ENCODE measurements at places on chromosomes 12 and 14.

- DNase-seq, result peak; percentile 82
These were observed at the start of gene BTBD6 for GRCh38 chr14:105248368-105249181. TSS of gene BTBD6 (plus strand) at chr14:105248533. CDS start at chr14:105248712, 179 bp downstream.

DNA sequence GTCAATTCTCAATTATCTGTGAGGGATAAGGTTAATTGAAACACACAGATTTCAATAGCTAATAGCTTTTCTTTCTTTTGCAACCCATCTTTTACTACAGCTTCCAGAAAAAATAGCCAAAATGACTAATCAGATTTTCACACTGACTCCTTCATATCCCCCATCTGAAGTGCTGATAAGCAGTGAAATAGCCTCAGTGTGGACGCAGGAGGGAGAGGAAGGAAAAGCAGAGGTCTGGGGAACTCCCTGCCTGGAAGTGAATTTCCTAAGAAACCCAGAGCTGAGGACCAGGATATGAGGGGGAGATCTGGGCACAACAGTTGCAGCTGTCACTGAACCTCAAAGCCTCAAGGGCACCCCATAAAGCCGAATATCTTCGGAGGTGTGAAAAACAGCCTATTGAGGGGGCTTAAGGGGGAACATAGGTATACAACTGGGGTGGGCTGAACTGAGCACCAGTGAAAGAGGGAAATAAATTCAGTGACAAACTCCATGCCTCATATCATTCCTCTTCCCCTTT lies 60.9 kb downstream of the EMP1 start:
- DNase-seq, result no peak

- DNase-seq, result no peak
These were observed 230.2 kb upstream of the TBX3 start for GRCh38 chr12:114913871-114914801.

DNA sequence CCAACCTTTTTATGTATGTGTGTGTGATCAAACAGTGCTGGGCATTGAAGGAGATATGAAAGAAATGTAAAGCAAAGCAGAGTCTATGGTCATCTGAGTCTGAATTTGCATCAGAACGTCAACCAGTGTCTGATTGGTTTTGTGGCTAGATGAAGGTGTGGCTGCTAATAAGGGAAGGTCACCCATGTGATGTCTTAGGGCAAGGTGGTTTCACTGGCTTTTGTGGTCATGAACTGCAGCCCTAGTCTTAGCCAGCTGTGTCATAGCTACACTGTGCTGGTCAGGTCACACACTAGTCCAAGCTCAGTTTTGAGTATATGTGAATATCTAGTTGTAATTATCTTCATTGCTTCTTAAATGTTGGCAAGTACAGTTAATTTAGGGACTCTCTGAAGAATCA lies 105.8 kb downstream of the TGFB3 start:
- DNase-seq, result no peak

DNA sequence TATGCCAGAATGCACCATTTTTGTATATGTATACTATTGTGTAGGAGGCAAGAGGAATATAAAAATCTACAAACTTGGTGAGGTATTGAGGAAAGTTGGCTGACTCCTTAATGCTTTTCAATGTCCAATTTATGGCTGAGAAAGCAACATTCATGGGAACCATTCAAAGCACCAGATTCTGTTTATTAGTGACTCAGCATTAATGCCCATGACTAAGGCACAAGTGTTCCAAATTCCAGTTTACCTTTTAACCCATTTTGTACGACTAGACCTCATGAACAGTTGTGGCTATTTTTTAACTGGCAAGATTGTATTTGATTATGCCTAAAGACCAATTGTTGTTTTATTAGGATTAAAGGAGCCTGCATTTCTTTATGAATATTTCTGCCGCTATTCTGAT lies 375.4 kb upstream of the ATP2B1 start:
- DNase-seq, result no peak

GRCh38 chr14:68113343-68113930 lies 293.9 kb downstream of the RAD51B start:
- no peak for DNase-seq

DNA sequence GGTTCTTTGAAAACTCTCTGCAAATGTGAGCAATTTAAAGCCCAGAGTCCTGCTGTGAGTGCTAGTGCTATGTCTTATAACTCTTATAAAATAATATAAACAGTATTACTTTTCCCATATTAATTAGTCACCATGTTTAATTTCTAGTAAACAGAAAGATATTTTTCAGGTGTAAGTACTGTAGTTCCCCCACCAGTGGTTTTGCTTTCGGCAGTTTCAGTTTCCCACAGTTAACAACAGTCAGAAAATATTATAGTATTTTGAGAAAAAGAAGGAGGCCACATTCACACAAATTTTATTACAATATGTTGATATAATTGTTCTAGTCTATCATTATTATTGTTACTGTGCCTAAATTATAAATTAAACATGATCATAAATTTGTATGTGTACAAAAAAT lies 800.5 kb downstream of the LRFN5 start:
- no peak for DNase-seq
